NCI-H1436 treated with DMSO at 0.1 percent for 48 hours (cell line): ENCODE measurements at places on chromosomes 3 and 15.

- DNase-seq = no peak
These were observed 47.9 kb downstream of the NAALADL2 start for GRCh38 chr3:174907027-174907426.

DNA sequence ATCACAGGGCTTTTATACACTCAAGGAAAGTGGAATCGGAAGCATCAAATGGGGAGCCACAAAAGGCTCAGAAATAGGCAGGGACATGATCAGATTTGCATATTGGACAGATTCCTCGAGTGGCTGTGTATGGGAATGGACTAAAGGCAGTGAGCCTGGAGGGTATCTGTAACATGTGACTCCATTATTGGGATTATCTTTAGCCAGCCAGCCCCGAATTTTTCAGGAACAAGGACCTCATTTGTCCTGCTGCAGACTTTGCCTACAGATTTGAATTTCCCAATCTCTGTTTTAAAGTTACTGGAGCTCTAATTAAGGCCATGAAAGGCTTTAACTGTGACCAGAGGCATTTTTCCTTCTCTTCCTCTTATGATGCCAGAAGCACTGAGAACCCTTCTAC lies 26.9 kb upstream of the EPHB1 start:
- no peak for DNase-seq

- no peak for DNase-seq
These were observed 161.5 kb upstream of the PFN2 start for GRCh38 chr3:150132101-150132749.

- DNase-seq = no peak
These were observed 55.3 kb downstream of the SLC28A2 start for GRCh38 chr15:45307230-45307924.

DNA sequence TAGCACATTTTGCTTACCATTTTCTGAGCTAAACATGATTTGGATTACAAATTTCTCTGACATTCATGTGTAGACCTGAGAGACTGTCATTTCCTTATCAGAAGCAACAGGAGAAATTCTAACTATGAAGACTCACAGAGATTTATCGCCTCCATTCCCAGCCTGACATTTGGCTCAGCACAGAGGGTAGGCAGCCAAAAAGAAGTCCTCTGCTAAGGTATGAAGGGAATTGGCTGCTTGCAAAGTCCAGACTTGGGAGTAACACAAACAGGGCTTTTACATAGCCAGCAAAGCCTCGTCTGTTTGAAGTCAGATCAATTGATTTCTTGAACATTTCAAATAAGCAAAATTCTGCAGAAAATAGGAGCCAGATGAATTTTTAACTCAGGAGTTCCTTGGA lies 57.0 kb upstream of the CMSS1 start:
- no peak for DNase-seq

GRCh38 chr15:31365655-31366127 lies 39.1 kb downstream of the KLF13 start:
- no peak for DNase-seq

- DNase-seq = no peak
These were observed 12.4 kb downstream of the CACNA2D2 start for GRCh38 chr3:50491023-50491422.

GRCh38 chr3:42988097-42988496 lies 9.0 kb downstream of the GASK1A start:
- DNase-seq = no peak

DNA sequence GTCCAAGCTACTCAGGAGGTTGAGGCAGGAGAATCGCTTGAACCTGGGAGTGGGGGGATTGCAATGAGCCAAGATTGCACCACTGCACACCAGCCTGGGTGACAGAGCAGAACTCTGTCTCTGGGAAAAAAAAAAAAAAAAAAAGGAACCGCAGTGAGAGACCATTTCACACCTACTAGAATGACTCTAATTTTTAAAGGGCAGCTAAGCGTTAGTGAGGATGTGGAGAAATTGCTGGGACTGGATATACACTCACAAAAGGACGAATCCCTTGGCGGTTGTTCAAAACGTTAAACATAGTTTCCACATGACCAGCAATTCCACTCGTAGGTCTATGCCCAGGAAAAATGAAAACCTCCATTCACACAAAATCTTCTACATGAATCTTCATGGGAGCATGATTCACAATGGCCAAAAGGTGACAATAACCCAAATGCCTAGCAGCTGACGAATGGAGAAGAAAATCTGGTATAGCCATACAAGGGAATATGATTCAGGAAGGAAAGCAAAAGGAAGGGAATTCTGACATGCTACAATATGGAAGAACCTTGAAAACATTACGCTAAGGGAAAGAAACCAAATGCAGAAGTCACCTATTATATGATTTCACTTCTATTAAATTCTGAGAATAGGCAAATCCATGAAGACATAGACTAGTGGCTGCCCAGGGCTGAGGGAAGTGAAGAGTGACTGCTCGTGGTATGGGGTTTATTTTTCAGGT lies 127.0 kb downstream of the CHSY1 start:
- no peak for DNase-seq

GRCh38 chr15:67783303-67783702 lies 42.0 kb upstream of the SKOR1 start:
- no peak for DNase-seq

DNA sequence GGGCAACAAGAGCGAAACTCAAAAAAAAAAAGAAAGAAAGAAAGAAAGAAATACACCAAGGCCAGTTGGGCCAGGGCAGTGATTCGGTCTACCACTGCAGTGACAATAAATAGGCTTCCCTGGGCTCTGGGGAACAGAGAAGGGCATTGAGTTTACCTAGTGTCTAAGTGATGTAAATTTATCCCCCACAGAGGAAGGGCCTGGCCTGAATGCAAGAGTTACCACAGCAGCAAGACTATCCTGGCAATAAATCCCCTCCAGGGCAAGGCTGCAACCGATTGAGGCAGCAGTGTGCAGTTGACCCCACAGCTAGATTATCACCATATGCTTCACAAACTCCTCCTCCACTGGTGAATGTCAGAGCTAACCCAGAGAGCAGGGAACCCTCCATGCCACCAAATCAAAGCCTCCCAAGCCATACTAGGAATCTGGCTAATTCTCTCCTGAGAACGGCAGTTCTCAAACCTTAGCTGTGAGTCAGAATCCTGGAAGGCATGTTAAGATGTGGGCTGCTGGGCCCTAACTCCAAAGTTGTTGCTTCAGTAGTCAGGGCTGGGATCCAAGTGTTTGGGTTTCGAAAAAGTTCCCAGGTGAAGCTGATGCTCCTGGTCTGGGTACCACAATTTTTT lies 64.3 kb upstream of the GATM start:
- DNase-seq = no peak

GRCh38 chr15:79067969-79068368 lies 22.6 kb downstream of the RASGRF1 start:
- DNase-seq = no peak

- DNase-seq = no peak
These were observed 51.9 kb upstream of the ADAMTSL3 start for GRCh38 chr15:83602021-83602420.

DNA sequence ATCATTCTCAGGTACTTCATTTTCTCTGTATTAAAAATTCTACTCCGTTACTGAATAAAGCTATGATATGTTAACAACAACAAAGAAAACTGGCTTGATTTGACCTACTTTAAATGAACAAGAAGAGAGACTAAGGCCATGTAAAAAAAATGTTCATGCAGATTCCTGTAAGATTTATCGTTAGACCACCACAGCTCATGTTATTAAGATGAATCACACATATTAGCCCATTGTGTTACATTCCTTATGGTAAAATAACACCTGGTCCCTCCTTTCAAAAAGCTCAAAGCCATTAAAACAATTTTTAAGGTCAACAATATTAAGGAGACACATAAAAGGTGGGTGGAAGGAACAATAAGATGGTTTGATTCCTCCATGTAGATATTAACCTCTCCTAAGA lies 6.3 kb downstream of the THOC7 start:
- no peak for DNase-seq

DNA sequence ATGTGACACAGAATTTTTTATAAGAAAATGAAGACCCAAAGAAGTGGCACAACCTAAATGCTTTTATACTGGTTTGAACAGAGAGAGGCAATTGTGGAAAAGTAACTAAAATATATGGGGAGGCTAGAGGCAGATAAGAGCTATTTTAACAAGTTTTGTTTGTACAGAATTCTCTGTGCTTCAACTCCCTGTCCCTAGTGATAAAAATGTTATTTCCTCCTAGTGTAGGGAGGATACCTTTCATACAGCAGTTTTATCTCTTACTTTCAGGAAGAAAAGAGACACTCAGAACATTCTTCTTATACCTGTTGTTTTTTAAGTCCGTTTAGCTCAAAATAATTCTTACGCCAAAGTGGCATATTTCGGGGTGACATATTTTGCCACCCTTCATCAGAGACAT lies 21.2 kb upstream of the ZNF639 start:
- DNase-seq = no peak

GRCh38 chr3:197368821-197369220 lies 70.4 kb upstream of the DLG1 start:
- no peak for DNase-seq

GRCh38 chr15:61558172-61559136 lies 329.4 kb upstream of the RORA start:
- DNase-seq = no peak

- no peak for DNase-seq
These were observed 69.0 kb downstream of the CHD2 start for GRCh38 chr15:92968926-92969651.

DNA sequence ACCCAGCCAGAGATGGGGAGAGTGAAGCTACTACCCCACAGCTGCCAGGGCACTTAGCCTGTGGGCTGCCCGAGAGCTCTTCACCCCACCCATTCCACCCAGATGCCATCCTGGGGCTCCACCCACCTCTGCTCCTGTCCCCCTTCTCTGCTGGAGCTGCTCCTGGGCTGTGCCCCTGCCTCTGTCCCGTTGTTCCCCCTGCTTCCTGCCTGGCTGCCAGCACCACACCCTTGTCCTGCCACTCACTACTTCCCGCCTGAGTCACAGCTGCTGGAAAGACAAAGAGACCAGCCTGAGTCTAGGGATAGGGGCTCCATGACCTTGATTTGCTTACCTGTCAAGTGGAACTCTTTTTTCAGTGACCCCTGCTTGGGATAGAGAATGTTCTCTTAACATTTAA lies 12.4 kb downstream of the GNAI2 start:
- no peak for DNase-seq
